ENCODE measurements at places on chromosomes 7 and 10.

DNA sequence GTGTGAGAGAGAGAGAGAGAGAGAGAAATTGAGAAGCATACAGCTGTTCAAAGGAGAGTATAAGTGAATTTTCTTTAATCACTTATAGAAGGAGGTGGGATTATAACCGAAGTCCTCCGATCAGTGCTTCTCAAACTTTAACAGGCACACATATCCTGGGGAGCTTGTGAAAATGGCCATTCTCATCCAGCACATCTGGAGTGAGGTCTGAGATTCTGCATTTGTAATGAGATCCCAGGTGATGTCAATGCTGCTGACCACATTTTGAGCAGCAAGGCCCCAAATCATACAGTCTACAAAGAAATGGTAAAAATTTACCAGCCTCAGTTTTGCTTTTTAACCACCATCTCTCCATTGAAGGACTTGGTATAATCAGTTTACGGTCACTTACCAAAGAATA lies 219.0 kb downstream of the PTEN start:
- DNase-seq: no peak

GRCh38 chr7:79529881-79530235 lies 76.4 kb upstream of the MAGI2 start:
- no peak for DNase-seq

DNA sequence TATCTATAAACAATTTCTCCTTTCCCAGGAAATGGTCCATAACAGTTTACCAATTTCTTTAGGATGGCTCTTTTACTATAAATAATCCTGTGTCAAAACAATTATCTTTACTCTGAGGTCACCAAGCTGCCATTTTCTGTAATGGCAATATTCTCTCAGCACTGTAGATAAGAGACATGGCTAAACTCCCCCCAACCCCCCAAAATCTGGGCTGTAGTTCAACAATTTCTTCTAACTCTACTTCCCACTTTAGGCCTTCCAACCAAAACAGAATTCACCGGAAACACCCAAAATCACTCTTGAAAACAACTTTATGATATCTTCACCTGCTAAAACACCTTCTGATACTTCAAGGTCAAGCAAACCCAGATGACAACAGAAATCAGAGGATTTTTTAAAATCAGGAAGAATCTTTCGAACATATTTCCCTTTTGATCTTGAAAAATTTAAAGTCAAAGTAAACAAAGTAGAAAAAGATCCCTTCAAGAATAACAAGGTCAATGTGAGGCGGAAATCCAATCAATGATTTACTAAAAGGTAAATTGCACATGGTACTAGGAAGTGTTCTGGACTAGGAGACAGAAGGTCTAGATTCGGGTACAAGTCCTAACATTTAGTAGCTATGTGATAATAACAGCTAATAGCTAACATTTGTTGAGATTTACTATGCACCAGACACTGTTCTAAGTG lies 176.8 kb downstream of the CPEB3 start:
- DNase-seq: no peak

- peak; percentile 13 for DNase-seq
These were observed 11.6 kb upstream of the SVIL start for GRCh38 chr10:29646238-29646902.

- DNase-seq: no peak
These were observed 11.6 kb downstream of the GNG11 start for GRCh38 chr7:93933156-93933555.

GRCh38 chr7:31056775-31057346 lies 4.8 kb downstream of the ADCYAP1R1 start:
- no peak for DNase-seq

DNA sequence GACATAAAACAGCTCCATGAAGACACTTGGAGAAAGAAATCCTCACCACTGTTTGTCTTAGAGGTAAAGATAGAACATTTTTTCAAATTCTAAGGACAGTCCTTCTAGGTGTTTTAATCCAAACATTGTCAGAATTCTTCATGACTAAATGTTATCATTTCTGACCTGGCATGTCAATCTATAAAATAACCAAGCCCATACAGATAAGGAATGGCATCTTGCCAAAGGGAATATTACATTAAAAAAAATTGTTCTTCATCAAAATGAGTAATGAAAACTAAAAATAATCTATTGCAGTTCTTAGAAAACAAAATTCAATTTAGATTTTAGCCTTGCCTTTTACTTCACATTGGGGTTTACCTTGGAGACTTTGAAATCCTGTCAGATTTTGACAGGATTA lies 33.6 kb downstream of the DGKB start:
- no peak for DNase-seq

GRCh38 chr10:11908536-11908935 lies 85.4 kb downstream of the PROSER2 start:
- no peak for DNase-seq

- peak; percentile 98 for DNase-seq
These were observed 95.8 kb downstream of the CHST15 start for GRCh38 chr10:123997486-123998196.

DNA sequence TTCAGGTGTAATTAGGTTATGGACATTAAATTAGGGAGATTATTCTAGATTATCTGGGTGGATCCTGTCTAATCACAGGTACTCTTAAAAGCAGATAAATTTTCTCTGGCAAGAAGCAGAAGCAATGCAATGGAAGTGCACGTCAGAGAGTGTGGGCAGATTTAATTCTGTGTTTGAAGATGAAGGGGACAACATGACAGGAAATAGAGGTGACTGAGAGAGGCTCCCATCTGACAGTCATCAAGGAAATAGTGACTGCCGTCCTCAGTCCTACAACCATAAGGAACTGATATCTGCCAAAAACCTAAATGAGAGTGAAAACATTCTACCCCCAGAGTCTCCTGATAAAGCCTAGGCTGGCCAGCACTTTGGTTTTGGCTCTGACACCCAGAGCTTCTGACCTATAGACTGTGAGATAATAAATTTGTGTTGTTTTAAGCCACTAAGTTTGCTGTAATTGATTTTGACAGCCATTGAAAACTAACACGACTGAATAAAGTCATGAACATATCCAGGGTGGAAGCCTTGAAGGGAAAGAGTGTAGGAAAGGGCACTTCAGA lies 30.5 kb upstream of the DDX50 start:
- DNase-seq: no peak

DNA sequence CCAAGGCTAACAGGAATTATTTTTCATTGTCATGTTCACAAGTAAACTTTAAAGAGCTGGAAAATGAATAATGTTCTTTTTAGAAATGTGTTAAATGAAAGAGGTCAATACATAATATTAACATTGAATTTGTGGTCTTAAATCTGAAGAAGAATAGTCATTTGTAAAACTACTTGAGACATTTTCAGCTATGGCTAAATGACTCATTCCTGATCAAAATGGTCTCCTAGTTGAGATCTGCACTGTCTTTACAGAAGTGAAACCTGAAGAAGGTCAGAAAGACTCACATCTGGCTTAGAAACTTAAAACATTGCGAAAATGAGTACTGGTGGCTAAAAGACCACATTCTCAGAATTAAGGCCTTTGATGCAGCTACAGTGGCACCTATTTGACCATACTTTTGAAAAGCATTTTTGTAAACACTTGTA lies 5.9 kb downstream of the PIK3CG start:
- peak; percentile 71 for DNase-seq

DNA sequence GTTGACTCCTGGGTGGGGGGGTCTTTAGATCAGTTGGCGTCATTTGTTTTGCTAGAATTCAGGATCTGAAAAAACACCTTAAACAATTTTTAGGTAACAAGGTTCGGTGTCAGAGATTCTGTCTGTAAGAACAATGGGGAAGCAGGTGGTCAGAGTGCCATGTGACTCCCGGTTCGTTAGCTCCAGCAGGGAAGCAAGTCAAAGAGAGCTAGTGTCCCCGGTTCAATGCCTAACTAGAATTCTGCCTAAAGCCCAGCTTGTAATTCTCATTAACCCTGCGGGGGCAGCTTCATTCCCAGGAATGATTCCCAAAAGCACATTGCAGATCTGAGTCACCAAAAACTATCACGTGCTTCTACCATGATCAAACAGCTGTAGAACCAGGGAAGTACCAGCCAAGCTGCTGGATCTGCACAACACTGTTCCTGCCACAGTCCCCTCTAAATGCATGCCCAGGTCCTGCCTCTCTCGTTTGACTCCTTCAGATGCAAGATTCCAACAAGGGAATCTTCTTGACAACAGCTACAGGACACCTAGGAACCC lies 664.3 kb upstream of the CELF2 start:
- no peak for DNase-seq

- DNase-seq: no peak
These were observed 31.6 kb downstream of the CHRM2 start for GRCh38 chr7:136900005-136900404.

DNA sequence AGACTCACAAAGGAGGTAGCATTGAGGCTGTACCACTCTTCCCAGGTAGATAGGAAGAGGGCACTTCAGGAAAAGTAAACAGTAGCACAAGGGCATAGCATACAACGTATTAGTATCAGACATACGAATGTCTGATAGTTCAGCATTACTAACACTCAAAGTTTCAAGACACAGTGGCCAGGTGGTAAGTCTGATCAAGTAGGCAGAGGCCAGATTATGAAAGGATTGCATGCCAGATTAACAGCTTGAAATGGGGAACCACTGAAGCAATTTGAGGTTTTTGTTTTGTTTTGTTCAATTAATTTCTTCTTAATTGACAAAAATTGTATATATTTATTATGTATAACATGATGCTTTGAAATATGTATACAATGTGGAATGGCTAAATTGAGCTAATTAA lies 45.7 kb upstream of the IL6 start:
- no peak for DNase-seq

GRCh38 chr10:110138197-110138812 lies 69.1 kb upstream of the MXI1 start:
- peak; percentile 92 for DNase-seq

DNA sequence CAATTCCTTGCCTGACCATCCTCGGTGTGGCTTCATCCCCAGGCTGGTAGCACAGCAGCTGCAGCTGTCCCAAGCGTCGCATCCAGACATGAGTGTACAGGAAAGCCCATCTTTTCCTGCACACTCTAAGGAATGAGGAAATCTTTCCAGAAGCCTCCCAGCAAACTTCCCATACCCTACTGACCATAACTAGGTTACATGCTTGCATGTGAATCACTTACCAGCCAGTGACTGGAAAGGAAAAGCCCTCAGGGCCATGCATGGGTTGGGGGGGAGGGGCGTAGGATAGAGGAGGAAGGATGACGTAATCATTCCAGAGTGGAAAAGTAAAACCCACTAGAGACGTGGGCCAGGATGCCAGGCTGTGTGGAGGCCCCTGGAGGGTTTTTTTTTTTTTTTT lies 18.9 kb upstream of the ZNF212 start:
- no peak for DNase-seq

DNA sequence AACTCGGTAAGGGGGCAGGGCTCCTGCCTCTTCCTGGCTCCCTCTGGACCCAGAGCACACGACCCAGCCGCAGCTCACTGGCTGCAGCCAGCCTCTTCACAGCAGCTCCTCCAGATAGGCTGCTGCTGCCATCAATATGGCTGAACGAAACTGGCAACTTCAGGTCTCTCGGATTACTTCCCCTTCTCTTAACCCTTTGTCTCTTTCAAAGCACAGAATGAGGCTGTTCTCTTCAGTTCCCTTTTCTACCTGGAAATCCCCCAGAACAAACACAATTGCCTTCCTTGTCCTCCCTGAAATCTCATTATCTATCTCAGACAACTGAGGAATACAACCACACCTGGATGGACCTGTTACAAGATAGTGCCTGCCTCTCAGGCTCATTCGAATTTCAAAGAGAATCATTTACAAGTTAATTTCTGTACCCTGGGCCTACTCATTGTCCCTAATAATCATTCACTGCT lies 193.4 kb upstream of the MBL2 start:
- DNase-seq: no peak

- no peak for DNase-seq
These were observed at the start of gene ADIRF for GRCh38 chr10:86968271-86968993. Gene ADIRF, plus strand, starts transcription at chr10:86968482. Its CDS starts 63 bp downstream, at chr10:86968545.
